ENCODE measurements at places on chromosomes 12 and 14.
A peak's percentile ranks its signal among the peaks of the same experiment; 100 is the strongest.

GRCh38 chr14:53828820-53829219 lies 127.8 kb downstream of the BMP4 start:
- no peak for DNase-seq

GRCh38 chr12:45285717-45286116 lies 69.8 kb downstream of the ANO6 start:
- DNase-seq: no peak

DNA sequence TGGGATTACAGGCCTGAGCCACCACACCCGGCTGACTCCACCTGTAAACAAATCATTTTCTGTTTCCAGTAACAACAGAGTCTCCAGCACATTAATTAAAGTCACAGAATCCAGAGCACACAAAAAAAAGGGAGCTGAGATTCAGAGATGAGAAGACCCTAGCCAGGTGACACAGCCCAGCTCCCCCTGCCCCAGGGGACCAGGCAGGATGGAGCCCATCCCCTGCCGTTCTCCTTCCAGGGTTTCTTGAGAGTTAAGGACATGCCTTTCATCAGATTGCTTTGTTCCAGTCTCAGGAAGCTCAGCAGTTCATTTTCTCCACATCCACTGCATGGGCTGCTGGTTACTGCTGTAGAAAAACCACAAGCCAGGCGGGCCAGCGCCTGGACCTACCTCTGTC lies 81.2 kb downstream of the RIMBP2 start:
- no peak for DNase-seq

DNA sequence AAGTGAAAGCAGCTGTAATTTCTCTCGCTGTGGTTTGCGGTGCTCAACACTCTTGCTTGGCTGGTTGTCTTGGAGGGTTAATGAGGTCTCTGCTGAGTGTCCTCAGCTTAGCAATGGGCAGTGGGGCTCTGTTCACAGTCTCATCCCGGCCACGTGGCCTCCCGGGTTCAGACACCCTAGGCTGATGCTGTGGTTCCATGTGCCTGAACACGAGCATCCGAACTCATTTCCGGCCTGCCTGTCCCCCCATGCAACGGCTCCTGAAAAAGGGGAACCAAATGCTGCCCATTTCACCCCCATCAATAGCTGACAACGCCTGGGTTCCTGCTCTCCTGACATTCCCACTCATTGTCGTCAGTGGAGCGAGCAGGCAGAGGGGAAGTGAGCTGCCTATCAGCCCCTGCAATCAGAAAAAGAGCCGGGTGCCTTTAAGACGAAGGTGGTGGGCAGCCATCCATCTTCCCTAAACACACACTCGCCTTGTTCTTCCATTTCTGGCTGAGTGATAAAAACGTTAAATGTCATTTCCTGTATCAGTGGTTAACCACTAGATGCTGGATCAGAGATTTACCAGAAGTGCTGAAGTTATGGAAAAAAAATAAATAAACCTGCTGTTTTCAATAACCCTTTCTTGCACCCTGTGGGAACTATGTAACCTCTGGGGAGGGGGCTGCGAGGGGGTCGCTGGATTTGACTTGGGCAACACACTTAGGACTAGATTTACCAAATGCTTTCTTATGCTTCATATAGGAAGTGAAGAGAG lies 60.3 kb upstream of the BCL2L14 start:
- peak; percentile 63 for DNase-seq

GRCh38 chr12:44484862-44485261 lies 391.3 kb downstream of the NELL2 start:
- no peak for DNase-seq

- no peak for DNase-seq
Measured at GRCh38 chr12:27552886-27553560, 29.0 kb downstream of the PPFIBP1 start.

GRCh38 chr12:57618966-57619433 lies 7.8 kb downstream of the ARHGEF25 start:
- DNase-seq: no peak

GRCh38 chr14:91366749-91367148 lies 50.9 kb downstream of the CCDC88C start:
- no peak for DNase-seq

DNA sequence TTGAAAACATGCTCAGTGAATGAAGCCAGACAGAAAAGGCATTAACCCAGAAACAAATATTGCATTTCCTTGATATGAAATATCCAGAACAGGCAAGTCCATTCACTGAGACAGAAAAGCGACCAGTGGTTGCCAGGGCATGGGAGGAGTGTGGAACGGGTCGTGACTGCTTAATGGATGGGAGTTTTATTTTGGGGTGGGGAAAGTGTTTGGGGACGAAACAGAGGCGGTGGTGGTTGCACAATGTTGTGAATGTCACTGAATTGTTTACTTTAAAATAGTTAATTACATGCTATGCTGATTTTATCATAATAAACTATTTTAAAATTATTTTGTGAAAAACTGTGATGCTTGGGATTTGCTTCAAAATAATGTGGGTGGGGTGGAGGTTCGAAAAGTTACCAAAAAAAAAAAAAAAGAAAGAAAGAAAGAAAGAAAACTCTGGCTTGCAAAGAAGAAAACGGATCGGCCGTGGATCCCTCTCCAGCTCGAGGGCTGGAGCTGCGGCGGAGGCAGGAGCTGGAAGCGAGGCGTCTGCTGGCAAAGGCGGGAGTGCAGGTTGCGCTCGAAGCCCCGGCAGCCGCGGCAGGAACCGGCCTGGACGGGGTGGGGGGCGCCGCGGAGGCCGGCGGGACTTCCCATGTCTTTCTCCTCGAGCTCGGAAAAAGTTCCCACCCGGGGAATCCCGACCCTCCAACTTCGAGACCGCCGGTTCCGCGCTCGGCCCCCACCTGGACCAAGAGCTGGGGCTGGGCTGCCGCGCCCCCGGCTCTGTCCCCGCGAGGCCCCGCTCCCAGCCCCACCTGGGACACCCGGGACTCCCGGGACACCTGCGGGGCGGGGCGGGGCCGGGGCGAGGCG lies 524 bp upstream of the P2RX2 start:
- DNase-seq: no peak

- DNase-seq: no peak
Measured at GRCh38 chr12:120539303-120539702, 5.1 kb downstream of the RNF10 start.

GRCh38 chr12:93915411-93915810 lies 233.0 kb upstream of the PLXNC1 start:
- no peak for DNase-seq

DNA sequence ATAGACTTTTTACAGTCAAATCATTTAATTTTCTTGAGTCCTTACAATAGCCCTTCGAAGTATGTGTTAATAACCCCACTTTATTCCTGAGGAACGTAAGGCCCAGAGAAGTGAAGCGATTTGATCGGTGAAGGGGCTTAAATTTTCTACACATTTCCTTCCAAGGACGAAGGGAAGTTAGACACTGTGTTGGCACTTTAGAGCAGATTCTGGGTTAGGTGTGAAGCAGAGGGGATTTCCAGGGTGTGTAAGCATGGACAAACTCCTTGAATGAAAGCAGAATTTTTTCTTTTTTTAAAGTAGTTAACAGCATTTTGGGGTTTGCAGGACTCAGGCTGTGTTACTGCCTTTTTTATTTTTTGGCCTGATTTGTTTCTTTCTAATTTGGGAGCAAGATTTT lies 38.9 kb downstream of the PRORP start:
- no peak for DNase-seq

DNA sequence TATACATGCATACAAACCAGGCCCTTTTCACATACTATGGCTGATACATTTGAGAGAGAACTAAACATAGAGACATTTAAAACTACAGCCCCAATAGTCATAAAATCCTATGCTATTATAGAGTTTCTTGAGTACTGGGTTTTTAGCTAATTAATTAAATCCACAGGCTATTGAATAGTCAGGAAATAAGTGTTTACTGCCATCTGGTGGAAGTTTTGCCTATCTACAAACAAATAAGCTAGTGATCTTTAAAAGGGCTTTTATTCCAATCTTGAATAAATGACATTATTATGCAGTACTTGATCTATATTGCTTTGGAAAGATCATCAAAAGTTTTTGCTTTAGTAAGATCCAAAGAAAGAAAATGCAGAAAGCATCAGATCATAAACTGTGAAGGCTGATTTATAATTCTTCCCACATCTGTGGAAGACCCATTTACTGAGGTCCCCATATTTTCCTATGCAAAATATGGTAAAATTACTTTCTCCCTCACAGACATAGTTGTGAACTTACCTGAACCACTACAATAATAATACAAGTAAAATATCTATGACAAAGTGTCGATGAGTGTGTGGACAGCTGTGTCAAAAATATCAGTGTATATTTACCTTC lies 131.3 kb downstream of the ITPR2 start:
- peak; percentile 33 for DNase-seq

DNA sequence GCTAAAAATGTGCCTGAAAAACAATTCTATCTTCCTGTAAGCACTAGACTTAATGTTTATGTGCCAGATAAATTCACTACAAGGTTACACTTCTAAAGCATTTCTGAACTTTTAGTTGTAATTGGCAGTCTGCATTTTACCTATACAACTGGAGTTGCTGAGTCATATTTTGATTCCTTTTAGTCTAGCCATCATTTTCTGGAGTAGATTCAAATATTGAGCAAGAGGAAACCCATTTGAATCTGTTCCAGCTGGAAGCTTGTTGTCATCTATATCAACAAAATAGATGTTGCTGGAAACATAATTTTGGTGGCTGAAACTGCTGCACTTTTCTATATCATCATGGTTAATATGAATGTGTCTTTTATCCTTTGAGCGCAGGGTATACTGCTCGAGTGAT lies 122.2 kb upstream of the CCDC175 start:
- no peak for DNase-seq

DNA sequence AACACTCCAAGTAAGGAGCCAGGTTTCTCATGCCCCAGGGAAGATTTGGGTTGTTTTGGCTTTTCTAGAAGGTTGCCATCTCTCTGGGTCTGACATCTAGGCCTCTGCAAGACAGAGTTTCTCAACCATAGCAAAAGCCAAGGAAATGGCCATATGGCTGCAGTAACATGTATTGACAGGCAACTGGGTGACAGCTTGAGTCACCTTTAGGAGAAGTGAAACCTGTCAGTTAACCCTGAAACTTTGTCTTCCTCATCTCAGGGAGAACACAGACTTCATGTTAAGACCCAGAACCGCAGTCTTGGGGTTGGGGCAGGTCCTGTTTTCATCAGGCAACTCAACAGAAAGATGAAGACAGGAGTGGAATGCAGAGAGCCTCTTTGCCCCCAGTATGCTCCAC lies 46.0 kb upstream of the PLBD1 start:
- no peak for DNase-seq

DNA sequence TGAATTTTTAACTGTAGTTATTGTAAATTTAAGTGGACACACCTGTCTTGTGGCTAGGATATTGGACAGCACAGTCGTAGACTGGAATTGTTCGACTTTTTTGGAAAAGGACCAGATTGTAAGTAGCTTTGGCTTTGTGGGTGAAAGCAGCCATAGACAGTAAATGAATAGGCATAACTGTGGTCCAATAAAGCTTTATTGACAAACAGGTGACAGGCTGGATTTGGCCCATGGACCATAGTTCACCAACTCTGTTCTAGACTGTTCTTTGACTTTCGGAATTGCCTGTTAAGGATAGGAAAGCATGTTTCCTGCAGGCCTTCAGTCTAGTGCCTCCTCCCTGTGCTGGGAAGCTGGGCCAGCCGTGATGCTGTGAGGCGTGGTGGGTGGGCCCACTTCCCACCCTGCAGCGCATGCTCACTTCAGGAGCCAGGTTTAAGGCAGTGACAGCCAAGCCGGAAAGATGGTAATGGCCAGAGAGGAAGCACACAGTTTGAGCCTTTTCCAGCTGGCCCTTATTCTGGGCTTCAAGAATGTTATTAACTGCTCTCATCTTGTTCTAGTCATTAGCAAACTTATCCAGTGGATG lies 51.8 kb downstream of the PPP2R5C start:
- peak; percentile 29 for DNase-seq

- DNase-seq: no peak
Measured at GRCh38 chr14:96011607-96012006, 27.6 kb upstream of the C14orf132 start.

DNA sequence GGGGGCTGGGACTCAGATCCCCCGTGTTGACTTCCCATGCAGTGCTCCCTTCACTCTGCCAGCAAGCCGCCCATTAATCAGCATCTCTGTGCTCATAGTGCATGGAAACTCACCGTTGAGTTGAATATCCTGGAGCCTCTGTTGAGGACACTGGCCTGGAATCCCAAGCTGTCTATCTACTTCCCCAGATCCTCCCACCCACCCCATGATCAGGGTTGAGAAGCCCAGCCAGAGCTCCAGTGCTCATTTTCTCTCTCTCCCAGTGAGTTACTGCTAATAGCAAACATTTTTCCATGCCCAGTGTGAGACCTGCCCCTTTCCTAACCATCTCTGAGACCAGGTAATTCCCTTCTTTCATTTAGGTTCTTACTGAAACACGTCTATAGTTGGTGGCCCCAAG lies 88.2 kb downstream of the SLC24A4 start:
- DNase-seq: no peak

DNA sequence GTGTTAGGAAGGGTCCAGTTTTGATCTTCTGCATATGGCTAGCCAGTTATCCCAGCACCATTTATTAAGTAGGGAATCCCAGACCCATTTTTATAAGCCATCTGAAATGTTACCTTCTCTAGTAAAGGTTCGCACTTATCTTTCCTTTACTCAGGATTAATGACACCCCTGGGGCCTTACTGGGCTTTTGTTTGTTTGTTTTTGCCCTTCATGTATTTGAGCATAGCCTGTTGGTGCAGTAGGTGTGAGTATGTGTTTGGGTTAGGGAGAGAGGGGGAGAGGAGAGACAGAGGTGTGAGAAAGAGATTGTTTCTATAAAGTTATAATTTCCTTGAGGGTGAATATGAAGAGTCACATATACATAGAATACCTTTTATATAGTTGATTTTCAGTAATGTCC lies 96.9 kb downstream of the AKAP6 start:
- no peak for DNase-seq

DNA sequence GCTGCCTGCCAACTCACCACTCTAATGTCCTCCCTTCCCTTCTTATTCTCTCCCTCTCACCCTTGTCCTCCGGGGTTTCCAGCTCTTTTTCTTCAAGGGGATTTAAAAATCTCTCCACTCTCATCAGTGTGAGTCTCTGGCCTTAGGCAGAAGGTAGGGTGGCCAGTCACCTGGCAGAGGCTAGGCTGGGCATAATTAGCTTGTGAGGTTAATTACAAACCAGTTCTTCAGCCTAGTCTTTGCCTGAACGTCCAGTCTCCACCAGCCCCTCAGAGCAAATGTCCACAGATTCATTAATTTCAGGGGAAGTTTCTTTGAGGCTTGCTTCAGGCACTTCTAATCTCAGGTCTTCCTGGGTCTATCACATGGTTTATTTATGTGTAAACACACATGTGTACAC lies 6.7 kb downstream of the KRT7 start:
- no peak for DNase-seq

DNA sequence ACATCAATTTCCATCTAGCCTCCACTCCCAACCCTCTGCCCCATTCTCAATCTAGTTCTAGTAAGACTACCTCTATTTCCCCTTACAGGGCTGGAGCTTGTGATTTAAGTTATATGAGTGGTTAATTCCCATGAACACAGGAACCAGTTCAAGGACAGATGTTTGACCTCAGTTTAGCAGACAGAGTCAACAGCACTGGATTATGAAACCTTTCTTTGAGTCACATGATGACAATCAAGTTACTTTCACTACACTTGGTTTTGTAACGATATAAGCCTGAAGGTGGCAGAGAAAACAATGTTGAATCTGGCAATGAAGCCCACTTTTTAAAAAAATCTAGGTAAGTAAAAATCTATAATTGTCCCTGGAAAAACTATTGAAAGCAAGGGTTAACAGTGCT lies 1646.2 kb upstream of the FLRT2 start:
- DNase-seq: no peak

- no peak for DNase-seq
Measured at GRCh38 chr14:23663127-23663526, 27.0 kb downstream of the DHRS2 start.

Data from CD4-positive, alpha-beta T cell treated with Interleukin-1 beta for 1 hour (primary cell).